ENCODE measurements at places on chromosomes 7 and 10.

- peak; percentile 66 for DNase-seq
Observed at GRCh38 chr7:26705567-26705966, 158.8 kb downstream of the SKAP2 start.

- DNase-seq: no peak
Observed at GRCh38 chr10:96764425-96765060, 44.2 kb upstream of the PIK3AP1 start.

GRCh38 chr10:10629512-10629911, 388.2 kb upstream of the CELF2 start:
- DNase-seq: no peak

- no peak for DNase-seq
Observed at GRCh38 chr7:2247141-2247995, 5.3 kb downstream of the NUDT1 start.

DNA sequence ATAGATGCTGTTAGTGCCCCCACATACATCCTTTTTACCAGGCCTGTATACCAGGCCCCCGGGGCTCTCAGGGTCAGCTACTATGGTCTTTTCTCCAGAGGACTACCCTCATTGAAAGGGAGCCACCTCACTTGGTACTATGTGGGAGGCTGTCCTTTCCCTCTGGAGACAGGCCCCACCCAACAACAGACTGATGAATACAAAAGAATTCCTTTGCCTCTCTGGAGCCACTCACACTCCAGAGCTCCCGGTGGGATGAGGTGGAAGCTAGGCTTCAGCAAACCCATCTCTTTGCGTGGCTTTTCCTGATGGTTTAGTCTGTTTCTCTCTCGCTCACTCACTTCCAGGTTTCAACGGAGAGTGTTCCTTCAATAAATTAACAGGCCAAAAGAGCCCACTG, 30.3 kb downstream of the ANKMY2 start:
- DNase-seq: no peak

DNA sequence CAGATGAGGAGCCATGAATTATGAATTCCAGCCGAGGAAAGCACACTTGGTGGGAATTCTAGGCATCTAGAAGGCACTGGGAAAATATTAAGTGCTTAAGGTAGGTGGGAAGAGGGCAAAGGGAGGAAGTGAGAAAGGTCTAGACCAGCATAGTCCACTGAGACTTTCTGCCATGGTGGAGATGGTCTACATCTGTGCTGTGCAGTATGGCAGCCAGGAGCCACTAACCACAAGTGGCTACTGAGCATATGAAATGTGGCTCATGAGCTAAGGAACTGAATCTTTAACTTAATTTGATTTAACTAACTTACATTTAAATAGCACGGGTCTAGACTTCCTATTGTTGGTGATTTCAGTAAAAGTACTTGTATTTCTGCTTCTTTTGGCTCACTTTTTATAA, 82.5 kb upstream of the SEM1 start:
- DNase-seq: no peak

DNA sequence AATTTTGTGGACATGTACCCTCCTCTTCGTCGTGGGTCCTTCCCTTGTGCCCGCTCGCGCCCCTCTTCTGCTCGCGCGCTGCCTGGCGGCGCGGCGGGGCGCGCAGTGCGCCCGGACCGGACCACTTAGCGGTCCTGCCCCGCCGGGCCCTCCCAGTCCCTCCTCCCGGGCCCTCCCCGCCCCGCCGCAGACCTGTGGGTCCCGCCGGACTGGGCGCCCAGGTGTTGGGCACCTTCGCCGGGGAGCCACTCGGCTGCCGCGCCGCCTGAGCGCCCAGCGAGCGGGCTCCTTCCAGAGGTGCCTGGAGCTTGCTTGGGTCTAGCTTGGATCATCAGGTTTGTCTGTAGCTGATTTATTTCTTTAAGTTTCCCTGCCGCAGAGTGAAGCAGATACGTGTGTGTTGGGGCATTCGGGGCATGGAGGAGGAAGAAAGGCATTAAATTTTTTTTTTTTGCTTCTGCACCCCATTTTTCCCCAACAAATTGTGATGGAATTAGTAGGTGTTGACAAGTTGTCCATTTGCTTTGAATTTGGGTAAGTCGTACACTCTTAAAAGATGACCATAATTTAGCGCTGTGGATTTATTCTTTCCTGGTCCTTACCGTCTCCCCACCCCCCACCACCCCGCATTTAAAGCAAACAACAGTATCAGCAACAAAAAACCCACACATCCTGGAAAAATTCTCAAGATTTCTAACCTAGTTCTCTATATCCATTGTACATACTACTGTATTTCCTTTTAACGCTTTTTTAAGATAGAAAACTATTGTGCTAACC, 905 bp downstream of the C1GALT1 start:
- peak; percentile 27 for DNase-seq

Measured in HTR-8/SVneo (cell line).